Fibroblast of skin of left quadriceps (primary cell): ENCODE measurements at places on chromosomes 12 and 14.

DNA sequence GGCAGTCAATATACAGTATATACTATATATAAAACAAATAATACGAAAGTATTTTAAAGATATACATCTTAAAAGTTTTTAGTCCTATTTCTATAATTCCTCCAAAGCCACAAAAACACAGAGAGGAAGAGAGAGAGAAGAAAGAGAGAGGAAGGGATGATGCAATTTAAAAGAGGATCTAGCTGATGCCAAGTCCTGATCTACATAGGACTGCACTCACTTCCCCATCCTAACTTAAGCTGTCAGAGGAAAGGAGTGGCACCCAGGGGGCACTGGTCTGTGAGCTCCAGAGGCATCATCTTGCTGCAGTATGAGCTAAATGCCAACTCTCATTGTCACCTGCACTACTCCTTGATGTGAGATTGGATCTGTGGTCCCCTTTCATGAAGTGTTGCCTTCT lies 95.8 kb downstream of the C12orf42 start:
- DNase-seq, result no peak

GRCh38 chr14:54117396-54117795 lies 160.8 kb upstream of the BMP4 start:
- no peak for DNase-seq

DNA sequence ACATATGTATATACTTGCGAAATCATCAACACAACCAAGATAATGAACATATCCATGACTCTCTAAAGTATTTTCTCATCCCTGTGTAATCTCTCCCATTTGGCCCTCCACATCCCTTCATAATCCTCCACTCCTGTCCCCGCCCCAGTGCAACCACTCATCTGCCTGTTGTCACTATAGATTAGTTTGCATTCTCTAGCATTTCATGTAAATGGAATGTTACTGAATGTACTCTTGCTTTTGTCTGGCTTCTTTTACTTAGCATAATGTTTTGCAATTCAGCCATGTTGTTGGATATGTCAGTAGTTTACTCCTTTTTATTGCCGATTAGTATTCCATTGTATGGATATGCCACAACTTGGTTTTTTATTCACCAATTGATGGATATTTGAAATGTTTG lies 99.1 kb downstream of the BICD1 start:
- DNase-seq, result no peak

DNA sequence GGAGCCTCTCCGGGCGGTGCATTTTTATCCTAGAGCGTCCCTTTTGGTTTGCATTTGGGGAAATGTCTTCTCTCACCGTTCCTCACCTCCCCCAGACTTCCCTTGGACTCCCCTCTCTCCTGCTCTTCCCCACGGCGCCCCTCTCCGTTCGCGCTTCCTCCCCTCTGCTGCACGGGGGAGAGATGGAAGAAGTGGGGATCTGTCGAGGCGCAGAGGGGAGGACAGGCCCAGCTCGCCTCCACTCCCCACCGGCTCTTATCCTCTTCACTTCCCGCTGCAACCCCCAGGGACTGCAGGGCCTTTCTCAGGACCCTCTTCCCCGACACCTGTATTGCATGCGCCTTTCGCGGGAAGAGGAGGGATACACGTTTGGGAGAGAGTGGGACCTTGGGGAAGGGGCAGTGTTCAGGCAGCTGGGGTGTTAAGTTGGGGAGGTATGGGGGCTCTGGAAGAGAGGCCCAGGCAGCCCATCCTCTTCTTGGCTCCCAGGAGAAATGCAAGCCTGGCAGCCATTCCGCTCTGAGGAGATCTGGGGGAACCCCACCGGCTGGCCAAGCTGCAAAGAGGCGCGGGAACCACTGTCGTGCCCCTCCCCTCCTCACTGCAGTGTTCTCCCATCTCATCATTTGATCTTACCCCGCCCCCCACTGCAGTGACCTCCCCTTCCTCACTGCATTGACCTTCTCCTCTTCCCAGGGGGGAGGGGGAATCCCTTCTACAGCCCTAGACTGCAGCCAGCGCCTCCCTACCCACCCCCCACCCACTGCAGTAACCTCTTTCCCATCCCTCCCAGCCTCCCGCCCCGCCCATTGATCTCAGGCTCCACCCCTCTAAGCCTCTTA lies 788 bp downstream of the ENO2 start:
- no peak for DNase-seq

DNA sequence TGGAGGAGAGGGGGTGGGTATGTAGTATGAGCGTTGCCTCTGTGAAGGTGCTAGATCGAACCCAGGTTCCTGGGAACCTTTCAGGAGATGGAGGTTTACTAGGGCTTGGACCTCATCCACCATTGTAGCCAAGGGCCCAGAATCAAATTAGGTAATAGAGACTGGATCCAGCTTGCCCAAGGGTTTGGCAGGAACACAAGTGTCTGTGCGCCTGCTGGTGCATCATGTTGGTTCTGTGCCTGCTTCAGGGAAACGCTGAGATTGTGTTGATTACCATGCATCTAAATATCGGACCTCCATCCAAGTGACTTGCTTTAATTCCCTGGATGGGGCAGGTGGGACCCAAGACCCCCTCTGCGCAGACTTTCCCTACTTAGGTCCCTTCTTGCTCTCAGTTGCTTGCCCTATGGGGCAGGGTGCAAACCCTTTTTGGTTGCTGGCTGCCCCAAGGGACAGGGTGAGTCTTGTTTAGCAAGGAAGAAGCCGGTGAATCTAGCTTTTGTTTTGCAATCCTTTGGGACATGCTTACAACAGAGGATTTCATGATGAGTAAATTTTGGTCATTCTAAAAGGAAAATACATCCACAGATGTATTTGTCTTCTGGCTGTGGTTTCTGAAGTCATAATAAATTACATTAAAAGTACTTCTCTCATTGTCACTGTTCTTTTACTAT lies 189.8 kb upstream of the PRICKLE1 start:
- no peak for DNase-seq

- DNase-seq, result no peak
These were observed 167.1 kb downstream of the TSPAN9 start for GRCh38 chr12:3244219-3244750.

GRCh38 chr14:58863661-58864345 lies 226.0 kb downstream of the DACT1 start:
- DNase-seq, result no peak

- no peak for DNase-seq
These were observed 28.3 kb downstream of the MMAB start for GRCh38 chr12:109544955-109545531.

DNA sequence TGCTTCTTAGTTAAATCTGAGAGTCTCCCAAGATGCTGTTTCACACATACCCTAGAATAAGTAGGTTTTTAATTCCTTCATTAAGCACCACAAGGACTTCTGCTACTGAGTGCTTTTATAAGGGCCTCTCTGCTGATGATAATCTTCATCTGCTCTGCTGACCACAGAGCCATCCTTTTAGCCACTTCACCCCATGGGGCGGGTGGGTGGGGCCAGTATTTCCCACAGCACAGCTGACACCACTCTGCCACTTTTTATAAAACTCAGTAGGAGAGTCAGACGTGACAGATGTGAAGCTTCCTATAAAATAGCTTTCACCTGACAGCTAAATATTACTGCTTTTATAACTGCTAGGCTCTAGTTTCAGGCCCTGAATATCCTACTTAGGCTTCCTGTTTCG lies 20.3 kb downstream of the FCF1 start:
- no peak for DNase-seq

- DNase-seq, result no peak
These were observed 163.4 kb downstream of the SRGAP1 start for GRCh38 chr12:64007853-64008252.
